ENCODE measurements at places on chromosomes 11 and 22. TPM values are rescaled to one million over a fixed set of nuclear protein-coding genes. Genes with fewer than 3 reads are reported as not detected.
A peak's percentile ranks its signal among the peaks of the same experiment; 100 is the strongest.

The F2 gene
- total RNA-seq = 0.15 TPM

The BEST1 gene
- not detected for total RNA-seq

The SCGB1A1 gene
- total RNA-seq = not detected

The MICAL2 gene
- total RNA-seq = 47.3 TPM

GRCh38 chr22:26360169-26360885 lies 68.7 kb upstream of the ASPHD2 start:
- H3K27me3 ChIP-seq = peaks cover 15% of the 10 kb centered on the region
- H3K4me3 ChIP-seq = no peak overlapping the region
- no peaks in the 10 kb centered on the region for H3K36me3 ChIP-seq
- H3K27ac ChIP-seq = no peak overlapping the region
- DNase-seq = peak; percentile 65

DNA sequence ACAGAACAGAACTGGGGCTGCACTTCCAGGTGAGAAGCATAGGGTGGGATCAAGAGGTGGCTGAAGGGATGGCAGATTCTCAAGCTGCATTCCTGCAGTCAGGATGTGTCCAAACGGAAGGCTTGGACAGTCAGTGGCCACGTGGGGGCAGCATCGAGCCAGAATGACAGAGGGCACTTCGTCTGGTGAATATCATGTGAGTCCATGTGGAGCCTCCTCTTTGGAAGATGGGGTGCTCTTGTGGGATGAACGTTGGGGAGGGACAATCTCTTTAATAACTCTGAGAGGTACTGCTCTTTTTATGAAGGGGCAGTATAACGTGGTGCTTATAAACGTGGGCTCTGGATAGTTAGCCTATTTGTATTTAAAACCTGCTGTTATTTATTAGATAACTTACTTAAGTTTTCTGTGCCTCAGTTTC lies 154.9 kb upstream of the NAV2 start:
- H3K4me1 ChIP-seq = no peaks in the 10 kb centered on the region
- DNase-seq = peak; percentile 73
- no peak overlapping the region for H3K4me3 ChIP-seq
- H3K27me3 ChIP-seq = peaks cover 3% of the 10 kb centered on the region
- H3K36me3 ChIP-seq = no peaks in the 10 kb centered on the region
- H3K27ac ChIP-seq = no peak overlapping the region

DNA sequence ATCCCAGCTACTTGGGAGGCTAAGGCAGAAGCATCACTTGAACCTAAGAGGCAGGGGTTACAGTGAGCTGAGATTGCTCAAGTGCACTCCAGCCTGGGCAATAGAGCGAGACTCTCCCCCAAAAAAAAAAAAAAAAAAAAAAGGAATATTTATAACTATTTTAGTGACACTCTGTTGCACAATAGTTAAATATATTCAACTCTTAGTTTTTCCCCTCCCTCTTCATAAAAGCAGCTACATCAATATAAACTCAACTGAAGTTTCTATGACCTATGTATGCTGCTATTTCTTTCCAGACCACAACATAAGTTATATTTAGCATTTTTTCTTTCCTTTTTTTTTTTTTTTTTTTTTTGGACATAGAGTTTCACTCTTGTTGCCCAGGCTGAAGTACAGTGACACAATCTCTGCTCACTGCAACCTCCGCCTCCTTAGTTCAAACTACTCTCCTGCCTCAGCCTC lies 19.2 kb downstream of the CELF1 start:
- no peak for DNase-seq
- H3K27ac ChIP-seq = no peak overlapping the region
- peaks cover 15% of the 10 kb centered on the region for H3K36me3 ChIP-seq
- peaks cover 14% of the 10 kb centered on the region for H3K4me1 ChIP-seq
- no peaks in the 10 kb centered on the region for H3K27me3 ChIP-seq

GRCh38 chr11:65416341-65416824 lies 6.2 kb upstream of the NEAT1 start:
- H3K4me1 ChIP-seq = peaks cover 49% of the 10 kb centered on the region
- no peaks in the 10 kb centered on the region for H3K36me3 ChIP-seq
- H3K4me3 ChIP-seq = peak overlapping the region; percentile 91
- H3K27me3 ChIP-seq = no peaks in the 10 kb centered on the region
- peak overlapping the region; percentile 97 for H3K27ac ChIP-seq

GRCh38 chr11:94504689-94505293 lies 7.5 kb upstream of the C11orf97 start:
- peak; percentile 41 for DNase-seq
- no peak overlapping the region for H3K27ac ChIP-seq
- no peaks in the 10 kb centered on the region for H3K4me1 ChIP-seq
- peaks cover 7% of the 10 kb centered on the region for H3K36me3 ChIP-seq
- H3K27me3 ChIP-seq = peaks cover 11% of the 10 kb centered on the region

DNA sequence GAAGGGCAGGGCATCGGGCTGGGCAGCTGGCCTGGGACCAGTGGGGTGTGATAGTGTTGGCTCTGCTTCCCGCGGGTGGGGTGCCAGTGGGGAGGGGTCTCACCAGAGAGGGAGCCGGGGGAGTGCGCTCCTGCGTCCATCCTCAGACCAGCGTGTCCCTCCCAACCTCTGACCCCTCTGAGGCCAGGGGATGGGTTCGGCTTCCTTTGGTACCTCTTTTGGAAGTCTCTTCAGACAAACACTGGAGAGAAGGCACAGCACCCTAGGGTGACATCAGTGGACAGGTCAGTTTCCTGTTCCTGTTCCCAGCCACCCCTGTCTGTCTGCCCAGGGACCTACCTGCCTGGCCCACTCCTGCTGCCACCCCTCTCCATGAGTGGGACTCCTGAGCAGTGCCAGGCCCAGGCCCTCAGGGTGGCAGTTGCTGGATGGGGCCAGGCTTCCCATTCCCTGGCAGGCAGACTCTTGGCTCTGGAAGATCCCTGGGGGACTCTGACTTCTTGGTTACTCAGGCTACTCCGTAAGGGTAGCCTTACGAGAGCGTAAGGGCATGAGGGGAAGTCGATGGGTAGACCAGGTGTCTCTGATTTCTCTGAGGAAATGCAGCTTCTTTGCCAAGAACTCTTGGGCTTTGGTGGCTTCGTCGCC lies 2.6 kb downstream of the TAGLN start:
- peak overlapping the region; percentile 31 for H3K27ac ChIP-seq
- DNase-seq = no peak
- no peaks in the 10 kb centered on the region for H3K27me3 ChIP-seq
- no peaks in the 10 kb centered on the region for H3K4me1 ChIP-seq
- H3K4me3 ChIP-seq = no peak overlapping the region

- peaks cover 6% of the 10 kb centered on the region for H3K36me3 ChIP-seq
- no peaks in the 10 kb centered on the region for H3K27me3 ChIP-seq
Measured at GRCh38 chr22:24580276-24580675, 12.6 kb downstream of the LRRC75B start.

- no peak overlapping the region for H3K4me3 ChIP-seq
- H3K27ac ChIP-seq = no peak overlapping the region
Measured at GRCh38 chr11:42012271-42012670, 552.8 kb upstream of the LRRC4C start.

- H3K4me1 ChIP-seq = peaks cover 73% of the 10 kb centered on the region
- H3K27me3 ChIP-seq = no peaks in the 10 kb centered on the region
- H3K36me3 ChIP-seq = peaks cover 10% of the 10 kb centered on the region
- DNase-seq = no peak
- H3K27ac ChIP-seq = peak overlapping the region; percentile 80
- no peak overlapping the region for H3K4me3 ChIP-seq
Measured at GRCh38 chr11:72740562-72741428, 11.4 kb downstream of the ARAP1 start.

- no peaks in the 10 kb centered on the region for H3K27me3 ChIP-seq
- H3K27ac ChIP-seq = no peak overlapping the region
- peaks cover 16% of the 10 kb centered on the region for H3K4me1 ChIP-seq
- peaks cover 20% of the 10 kb centered on the region for H3K36me3 ChIP-seq
- no peak overlapping the region for H3K4me3 ChIP-seq
Measured at GRCh38 chr22:40544758-40545157, 91.8 kb downstream of the MRTFA start.

DNA sequence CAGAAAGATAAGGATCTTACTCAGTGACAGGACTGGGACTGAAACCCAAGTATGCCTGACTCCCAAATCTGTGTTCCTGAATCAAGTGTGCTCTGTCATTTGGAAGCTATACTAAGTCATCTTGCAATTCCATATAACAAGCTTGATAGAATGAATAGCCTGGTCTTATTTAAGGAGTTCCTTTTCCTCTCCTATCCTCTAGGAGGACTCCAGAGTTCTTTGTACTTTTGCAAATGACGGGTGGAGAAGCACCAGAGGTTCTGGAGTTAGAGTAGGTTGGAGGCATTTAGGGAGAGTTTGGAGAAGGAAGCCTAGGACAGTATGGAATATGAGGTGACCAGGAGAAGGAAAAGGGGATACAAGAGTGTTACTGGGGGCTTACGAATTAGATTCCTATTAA lies 92.9 kb upstream of the RCN1 start:
- no peak overlapping the region for H3K27ac ChIP-seq
- no peak overlapping the region for H3K4me3 ChIP-seq
- no peak for DNase-seq
- H3K27me3 ChIP-seq = peaks cover 4% of the 10 kb centered on the region
- peaks cover 14% of the 10 kb centered on the region for H3K4me1 ChIP-seq

DNA sequence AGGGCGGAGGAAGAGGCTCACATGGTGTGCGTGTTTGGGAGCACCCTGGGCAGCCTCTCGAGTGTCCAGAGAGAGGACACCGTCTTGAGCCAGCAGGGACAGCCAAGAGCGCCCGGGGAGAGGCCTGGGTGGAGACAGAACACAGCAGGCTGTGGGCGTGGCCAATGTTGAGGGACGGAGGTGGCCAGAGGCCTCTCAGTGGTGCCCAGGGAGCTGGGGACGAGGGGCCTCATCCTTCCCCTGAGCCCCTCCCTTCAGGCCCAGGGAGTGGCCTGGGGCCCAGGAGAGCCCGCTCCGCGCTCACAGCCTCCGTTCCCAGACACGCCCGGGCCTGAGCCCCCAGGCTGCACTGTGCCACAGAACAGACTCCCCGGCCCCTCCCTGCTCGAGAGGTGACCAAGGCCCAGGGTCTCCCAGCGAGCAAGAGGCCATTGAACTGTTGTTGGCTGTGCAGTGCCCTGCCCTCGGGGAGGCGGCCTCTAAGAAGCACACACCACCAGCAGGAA lies 48.4 kb downstream of the CDKN1C start:
- no peaks in the 10 kb centered on the region for H3K36me3 ChIP-seq
- H3K27ac ChIP-seq = no peak overlapping the region

All from activated CD4-positive, alpha-beta T cell treated with anti-CD3 and anti-CD28 coated beads, Interleukin-2, amount 10 ng/mL, durations not matched to agents 7 days and 5 days (primary cell).